ENCODE measurements at places on chromosomes 6 and 20.

DNA sequence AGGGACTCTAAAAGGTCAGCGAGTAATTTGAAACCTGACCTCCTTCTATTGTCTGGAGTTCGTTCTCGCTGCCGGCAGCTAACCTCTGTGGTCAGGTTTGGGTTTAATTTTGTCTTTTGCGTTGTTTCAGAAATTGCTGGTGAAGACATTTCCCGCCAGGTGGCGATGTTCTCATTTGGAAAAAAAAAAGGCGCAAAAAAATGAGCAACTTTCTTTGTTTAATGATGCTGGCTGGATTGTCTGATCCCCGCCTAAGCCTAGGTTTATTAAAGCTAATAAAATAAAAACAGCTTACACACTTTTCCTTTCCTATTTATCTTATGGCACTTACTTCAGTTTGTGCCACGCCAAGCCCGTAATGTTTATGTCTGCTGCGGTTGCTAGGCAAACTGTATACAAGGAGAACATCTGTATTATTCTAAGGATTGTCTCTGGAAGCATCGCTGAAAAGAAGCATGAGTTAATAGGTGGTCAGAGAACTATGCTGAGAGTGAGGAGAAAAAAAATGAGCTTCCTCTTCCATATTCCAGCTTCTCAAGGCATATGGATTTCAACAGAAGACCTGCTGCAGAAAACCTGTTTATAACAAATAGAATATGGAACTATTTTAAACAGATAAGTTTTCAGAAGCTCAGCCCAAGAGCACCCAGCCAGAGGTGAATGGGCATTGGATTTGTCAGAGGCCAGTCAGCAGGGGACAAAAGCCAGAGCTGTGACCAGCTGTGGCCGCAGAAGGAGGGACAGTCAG, 205.7 kb downstream of the DOK5 start:
- DNase-seq = no peak

DNA sequence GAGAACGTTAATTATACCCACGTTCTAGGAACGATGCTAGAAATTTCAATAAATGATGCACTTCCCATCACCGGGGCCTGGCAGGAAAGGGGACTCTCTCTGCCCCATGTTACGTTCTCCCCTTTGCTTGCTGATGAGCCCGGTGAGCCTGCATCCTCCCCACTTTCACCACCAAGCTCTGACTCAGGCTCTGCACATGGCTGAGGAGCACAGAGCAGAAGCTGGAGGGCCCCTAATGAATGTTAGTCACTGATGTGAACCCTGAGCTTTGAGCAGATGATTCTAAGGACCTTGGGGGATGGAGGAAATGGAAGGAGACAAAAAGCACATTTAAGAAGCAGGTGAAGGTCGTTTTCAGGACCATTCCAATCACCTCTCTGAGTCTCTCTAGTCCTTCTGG, 468.2 kb upstream of the ARID1B start:
- DNase-seq = no peak

GRCh38 chr6:143616741-143617140, 61.0 kb upstream of the PHACTR2 start:
- DNase-seq = no peak

- DNase-seq = no peak
These were observed 22.6 kb upstream of the CHMP4B start for GRCh38 chr20:33788351-33789049.

GRCh38 chr6:130138116-130138908, 84.4 kb downstream of the SAMD3 start:
- DNase-seq = no peak

DNA sequence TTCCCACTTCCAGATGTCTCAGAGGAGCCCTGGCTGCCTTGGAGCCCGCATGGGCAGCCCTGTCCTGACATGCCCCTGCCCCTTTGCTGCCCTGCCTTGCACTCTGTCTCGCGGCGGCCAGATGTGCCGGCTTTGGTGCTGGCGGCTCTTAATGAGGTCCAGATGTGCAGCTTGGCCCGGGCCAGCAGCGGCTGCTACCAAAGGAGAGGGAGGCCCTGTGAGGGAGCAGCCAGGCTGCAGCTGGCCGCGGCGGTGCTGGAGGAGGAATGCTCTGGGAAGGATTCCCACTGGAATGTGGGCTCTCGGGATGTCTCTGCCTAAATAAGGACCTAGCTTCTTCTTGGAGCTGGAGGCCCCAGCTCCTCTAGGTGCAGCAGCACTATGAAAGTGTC, 72.4 kb downstream of the FGD2 start:
- no peak for DNase-seq

- no peak for DNase-seq
These were observed 2.4 kb upstream of the HLA-F start for GRCh38 chr6:29720863-29721262.

- no peak for DNase-seq
These were observed 6.5 kb upstream of the GATA5 start for GRCh38 chr20:62482146-62482809.

- DNase-seq = no peak
These were observed 27.6 kb downstream of the MLIP start for GRCh38 chr6:54138795-54139194.

- DNase-seq = no peak
These were observed 320.3 kb downstream of the RIMS1 start for GRCh38 chr6:72206606-72207005.

- DNase-seq = no peak
These were observed 278.0 kb downstream of the ESR1 start for GRCh38 chr6:152085451-152085921.

- no peak for DNase-seq
These were observed 5.0 kb downstream of the SMIM28 start for GRCh38 chr6:138382498-138383265.

GRCh38 chr6:24876499-24877465, 59.0 kb downstream of the RIPOR2 start:
- DNase-seq = no peak

- DNase-seq = no peak
These were observed 334.3 kb upstream of the MANEA start for GRCh38 chr6:95243053-95243452.

GRCh38 chr20:327186-328026, 2.1 kb downstream of the SOX12 start:
- DNase-seq = peak; percentile 87

DNA sequence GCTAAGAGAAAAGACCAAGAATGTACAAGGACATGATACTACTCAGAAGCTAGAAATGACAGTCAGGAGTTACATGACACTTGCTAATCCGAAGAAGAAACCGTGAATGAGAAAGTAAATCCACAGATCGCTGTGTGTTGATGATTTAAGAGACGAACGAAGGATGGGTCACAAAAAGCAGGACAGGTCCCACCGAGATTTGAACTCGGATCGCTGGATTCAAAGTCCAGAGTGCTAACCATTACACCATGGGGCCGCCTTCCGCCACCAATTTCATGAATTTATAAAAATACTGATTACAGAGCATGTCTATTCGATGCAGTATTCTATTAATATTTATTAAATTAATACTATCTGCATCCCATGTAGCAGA, 54.0 kb upstream of the BTN3A2 start:
- peak; percentile 16 for DNase-seq

DNA sequence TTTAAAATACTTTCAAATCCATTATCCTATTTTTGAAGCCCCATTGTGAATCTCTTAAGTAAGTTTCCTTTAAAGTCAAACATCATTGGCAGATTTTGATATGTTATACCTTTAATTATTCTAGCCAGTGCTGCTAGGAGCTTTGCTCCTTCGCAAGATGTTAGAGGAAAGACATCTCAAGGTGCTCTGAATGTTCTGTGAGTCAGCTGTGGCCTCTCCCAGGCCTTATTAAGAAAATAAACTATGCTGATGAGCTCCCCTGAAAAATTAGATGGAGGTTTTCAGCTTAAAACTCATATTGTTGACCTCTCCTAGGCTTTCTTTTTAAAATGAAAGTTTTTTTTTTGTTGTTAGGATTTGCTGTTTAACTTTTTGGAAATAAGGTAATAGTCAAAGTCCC, 57.3 kb downstream of the TRAF3IP2 start:
- no peak for DNase-seq

DNA sequence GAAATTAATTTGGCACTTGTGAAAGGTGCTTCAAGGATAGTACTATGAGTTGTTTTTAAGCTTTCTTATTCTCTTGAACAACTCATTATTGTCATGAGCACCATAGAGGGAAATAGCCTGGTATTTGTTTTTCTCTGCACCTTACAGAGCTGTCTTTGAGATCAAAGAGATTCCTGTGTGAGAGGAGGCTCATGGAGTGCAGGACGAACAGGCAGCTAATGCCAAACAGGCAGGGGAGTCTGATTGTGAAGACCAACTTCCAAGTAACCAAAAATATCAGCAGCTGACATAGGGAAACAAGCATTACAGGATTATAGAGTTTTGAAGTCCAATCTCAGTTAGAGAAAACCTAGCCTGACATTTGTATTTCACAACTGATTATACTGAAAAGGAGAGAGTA, 110.6 kb upstream of the TENT5A start:
- no peak for DNase-seq

- DNase-seq = no peak
These were observed 480.0 kb upstream of the JARID2 start for GRCh38 chr6:14765721-14766390.

DNA sequence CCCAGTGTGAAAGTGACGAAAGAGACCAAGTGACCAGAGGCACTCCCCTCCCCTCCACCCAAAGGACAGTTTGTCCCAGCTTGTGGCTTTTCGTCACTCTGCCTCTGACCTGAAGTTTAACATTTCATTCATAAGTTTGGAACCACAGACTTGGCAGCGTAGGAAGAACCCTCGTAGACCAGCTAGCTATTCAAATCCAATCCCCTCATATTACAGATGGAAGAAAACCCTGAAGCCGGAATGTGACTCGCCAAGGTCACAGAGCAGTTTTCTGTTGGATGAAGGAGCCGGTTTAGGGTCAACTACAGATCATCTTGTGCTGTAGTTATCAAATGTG, 3.9 kb upstream of the SYS1 start:
- DNase-seq = no peak

GRCh38 chr6:149060300-149060984, 257.1 kb upstream of the TAB2 start:
- peak; percentile 6 for DNase-seq

DNA sequence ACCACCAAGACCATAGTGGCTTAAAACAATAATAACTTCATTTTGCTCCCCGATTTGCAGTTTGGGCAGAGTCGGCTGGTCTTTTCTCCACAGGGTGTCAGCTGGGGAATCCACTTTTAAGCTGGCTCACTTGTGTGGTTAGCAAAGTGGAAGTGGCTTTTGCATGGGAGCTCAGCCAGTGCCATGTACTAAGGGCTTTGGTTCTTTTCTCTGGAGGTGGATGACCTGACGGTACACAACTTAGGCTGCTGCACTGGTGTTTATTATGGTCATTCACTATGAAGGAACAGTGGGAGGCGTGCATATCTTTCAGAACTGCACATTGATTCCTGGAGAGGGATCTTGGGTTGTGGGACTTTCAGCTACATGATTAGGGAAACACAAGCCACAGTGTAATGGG, 141.0 kb downstream of the OR2B2 start:
- no peak for DNase-seq

GRCh38 chr6:16150098-16150497, 21.2 kb downstream of the MYLIP start:
- DNase-seq = no peak

DNA sequence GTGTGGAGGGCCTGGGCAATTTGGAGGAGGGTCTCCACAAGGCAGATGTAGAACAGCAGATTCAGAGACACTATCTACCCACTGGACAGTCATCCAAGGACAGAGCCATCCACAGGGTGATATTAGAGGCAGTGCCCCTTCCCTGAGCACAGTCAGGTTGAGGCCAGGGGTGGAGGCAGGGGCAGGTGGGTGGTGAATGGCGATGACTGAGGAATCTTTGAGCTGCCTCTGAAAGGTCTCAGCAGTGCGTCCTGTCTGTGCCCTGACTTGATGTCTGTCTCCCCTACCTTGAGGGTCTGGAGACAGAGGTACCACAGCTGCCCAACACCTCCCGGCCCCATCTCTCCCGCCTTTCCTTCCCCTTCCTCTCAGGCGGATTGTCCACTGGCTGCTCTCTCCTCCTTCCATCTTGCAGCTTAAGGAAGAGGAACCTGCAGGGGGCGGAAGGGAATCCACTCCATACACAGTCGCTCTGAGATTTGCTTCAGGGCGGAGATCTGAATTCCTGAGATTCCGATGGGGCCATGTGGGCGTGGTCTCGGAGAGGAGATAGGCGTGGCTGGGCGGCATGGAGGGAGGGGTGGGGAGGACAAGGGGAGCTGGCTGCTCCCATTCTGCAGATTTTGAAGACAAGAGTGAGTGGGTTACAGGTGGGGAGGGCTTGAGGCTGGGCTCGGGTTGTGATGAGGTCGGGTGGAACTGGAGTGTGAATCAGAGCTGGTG, 1.7 kb downstream of the MUCL3 start:
- DNase-seq = no peak

GRCh38 chr20:47776639-47777038, 8.6 kb downstream of the SULF2 start:
- DNase-seq = no peak

DNA sequence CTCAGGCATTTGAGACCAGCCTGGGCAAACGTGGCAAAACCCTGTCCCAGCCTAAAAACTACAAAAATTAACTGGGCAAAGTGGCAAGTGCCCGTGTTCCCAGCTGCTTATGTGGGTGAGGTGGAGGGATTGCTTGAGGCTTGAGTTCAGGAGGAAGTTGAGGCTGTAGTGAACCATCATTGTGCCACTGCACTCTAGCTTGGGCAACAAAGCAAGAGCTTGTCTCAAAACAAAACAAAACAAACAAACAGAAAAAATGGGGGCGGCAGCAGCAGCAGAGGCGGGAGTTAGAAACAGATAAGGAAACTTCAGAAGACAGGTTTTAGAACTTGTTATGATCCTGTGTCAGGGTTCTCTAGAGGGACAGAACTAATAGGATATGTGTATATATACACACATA, 49.0 kb downstream of the SCAF8 start:
- DNase-seq = no peak

- no peak for DNase-seq
These were observed 55.0 kb downstream of the DAAM2 start for GRCh38 chr6:39847221-39847620.

DNA sequence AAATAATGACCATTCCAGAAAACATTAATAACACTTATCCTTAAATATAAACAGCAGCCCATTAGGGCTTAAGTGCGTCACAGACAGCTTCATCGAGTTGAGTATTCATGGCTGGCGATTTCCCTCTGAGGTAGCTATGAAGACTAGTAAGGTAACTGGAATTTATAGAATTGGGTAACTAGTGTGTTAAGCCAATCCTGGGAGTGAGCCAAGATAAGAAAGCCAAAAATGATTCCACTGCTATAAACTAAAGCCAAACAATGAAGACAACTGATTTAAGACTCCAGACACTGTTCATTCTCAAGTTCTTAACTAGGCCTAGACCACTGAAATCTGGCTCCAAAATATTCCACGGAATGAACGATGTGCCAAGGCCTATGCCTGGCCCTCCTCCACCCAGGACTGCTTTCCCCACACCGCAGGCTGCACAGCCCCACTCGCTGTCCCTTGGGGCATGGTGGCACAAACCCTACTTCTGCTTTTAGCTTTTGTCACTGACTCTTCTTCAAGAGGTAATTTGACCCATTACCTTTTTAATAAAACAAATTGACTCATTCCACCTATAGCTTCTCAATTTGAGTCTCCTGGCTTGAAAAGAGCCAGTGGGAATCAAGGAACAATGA, 66.0 kb downstream of the BLOC1S5 start:
- no peak for DNase-seq

GRCh38 chr20:17992847-17993513, 24.2 kb downstream of the MGME1 start:
- no peak for DNase-seq
